ENCODE measurements at places on chromosomes 6 and 20.

- DNase-seq: no peak
Observed at GRCh38 chr20:17439616-17440296, 91.4 kb downstream of the BFSP1 start.

- no peak for DNase-seq
Observed at GRCh38 chr6:111725446-111726112, 119.9 kb upstream of the TRAF3IP2 start.

DNA sequence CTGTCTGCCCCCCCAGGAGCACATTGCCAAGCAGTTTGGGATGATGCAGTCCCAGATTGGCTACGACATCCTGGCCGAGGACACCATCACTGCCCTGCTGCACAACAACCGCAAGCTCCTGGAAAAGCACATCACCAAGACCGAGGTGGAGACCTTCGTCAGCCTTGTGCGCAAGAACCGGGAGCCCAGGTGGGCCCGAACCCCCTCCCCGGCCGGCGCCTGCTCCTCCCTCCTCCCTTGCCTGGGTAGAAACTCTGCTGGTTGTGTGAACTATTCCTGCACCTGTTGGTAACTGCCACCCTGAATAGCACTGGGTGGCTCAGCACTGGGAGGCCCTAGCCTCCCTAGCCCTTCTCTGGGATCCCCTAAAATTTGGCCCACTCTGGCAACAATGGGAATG is 43.7 kb downstream of the UQCC2 start:
- DNase-seq: no peak

DNA sequence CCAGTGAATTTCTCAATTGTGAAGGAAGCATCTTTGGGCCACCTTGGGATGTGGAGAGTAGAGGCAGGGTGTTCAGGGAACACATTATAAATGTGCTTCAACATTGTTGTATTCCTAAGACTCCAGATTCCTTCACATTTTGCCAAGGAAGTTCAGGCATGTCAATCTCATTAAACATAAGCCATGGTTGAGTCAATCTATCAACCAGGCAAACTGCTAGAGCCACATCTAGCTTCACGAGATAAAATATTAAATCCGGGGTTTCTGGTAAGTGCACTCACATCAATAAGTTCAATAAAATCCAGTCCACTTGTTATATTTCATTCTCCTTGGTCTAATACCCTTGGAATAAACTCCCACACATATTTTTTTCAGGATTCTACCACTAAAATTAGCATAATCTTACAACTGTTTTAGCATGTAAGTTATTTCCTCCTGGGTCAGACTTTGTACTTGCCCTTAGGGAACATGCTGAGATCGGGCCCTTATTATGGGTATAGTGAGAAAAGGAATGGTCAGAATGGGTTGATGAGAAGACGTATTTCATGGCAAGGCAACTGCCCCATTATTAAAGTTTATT is 93.6 kb downstream of the ADTRP start:
- no peak for DNase-seq

DNA sequence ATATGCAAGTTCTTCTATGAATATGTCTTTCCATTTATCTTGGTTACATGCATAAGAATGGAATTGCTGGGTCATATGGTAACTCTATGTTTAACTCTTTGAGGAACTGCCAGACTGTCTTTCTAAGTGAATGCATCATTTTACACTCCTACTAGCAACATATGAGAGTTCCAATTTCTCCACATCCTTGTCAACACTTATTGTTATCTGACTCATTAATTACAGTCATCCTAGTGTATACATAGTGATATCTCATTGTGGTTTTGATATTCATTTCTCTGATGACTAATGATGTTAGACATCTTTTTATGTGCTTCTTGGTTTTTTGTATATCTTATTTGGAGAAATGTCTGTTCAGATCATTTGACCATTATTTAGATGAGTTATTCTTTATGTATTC is 96.7 kb upstream of the LAMP5 start:
- DNase-seq: no peak

DNA sequence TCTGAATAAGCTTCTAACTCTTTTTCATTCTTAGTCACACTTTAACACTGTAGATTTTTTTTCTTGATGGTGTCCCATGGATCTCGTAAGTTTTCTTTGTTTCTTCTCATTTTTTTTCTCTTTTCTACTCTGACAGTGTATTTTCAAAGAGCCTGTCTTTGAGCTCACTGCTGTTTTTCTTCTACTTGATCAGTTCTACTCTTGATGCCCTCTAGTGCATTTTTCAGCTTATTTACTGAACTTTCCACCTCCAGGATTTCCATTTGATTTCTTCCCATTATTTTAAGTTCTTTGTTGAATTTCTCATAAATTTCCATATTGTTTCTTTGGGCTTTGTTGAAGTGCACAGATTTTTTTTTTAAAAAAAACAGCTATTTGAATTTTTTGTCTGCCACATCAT is 2641.1 kb upstream of the DEFB115 start:
- no peak for DNase-seq

DNA sequence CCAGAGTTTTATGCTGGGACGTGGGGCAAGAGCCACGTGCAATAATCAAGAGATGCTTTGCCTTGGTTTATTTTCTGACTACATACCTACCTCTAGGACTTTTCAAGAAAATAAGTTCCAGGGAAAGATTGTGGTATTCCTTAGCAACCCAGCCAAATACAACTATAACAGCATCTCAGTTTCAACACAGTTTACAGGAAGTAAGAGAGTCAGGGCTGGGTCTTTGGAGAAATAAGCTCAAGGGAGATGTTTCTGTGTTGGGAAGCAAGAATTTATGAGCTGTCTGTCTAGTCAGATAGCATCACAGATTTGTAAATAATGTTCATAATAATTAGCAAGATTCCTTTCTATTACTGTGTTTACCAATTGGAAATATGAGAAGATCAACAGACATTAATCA is 35.1 kb downstream of the MAP3K5 start:
- no peak for DNase-seq

DNA sequence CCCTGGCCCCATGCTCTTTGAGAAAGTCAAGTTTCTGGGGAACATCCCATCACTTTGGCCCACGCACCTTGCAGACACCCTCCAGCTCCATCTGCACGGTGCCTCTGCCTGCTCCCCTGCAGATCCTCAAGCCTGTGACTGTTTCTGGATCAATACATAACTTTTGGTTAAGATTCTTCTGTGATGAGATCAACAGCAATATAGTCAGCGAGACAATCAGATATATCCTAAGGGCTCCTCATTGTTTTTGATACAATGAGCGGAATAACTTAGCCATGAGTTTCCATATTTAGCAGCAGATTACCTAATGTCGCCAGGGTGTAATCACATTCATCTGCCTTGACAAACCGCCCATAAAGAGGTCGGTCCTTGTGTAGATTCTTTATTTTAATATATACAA is 109.3 kb upstream of the MTHFD1L start:
- DNase-seq: no peak

DNA sequence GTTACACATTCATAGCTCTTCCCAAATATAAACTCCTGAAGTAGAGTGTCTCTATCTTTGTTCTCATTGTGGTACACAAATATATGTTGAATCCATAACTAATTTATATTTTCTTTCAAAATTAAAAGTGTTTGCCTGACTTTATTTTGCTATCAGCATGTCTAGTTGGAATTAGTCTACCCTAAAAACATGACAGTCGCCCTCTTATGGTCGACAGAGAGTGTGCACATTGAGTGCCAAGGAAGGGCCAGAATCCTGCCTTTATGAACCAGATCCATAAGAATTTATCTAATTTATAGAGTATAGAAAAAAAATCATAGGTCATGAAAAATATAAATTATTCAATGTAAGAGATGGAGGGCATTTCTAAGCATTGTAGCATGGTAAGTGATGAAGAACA is 12.3 kb upstream of the DEFB112 start:
- no peak for DNase-seq

GRCh38 chr6:28402197-28402596 is 2.6 kb upstream of the ZSCAN12 start:
- no peak for DNase-seq

- no peak for DNase-seq
Observed at GRCh38 chr6:20511852-20512251, 22.4 kb upstream of the CDKAL1 start.

GRCh38 chr6:135583256-135583761 is 85.8 kb upstream of the AHI1 start:
- no peak for DNase-seq

DNA sequence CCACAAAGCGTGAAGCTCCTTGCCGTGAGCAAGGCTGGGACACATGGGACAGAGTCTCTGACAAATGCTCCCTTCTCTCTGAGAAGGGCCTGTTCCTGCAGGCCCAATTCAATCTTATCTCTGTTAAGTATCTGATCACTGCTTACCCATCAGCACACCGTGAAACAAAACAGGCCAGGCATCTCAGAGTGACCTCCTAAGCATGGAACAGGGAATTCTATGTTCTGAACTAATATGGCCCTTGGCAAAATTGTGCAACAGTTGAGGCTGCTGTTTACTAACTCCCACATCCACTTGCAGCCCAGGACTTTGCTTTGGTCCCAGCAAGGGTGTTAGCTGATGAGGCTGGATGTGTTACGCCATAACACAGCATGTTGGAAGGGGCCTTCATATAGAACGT is 79.2 kb downstream of the GCLC start:
- DNase-seq: no peak

GRCh38 chr20:6780433-6781190 is 13.1 kb downstream of the BMP2 start:
- no peak for DNase-seq

DNA sequence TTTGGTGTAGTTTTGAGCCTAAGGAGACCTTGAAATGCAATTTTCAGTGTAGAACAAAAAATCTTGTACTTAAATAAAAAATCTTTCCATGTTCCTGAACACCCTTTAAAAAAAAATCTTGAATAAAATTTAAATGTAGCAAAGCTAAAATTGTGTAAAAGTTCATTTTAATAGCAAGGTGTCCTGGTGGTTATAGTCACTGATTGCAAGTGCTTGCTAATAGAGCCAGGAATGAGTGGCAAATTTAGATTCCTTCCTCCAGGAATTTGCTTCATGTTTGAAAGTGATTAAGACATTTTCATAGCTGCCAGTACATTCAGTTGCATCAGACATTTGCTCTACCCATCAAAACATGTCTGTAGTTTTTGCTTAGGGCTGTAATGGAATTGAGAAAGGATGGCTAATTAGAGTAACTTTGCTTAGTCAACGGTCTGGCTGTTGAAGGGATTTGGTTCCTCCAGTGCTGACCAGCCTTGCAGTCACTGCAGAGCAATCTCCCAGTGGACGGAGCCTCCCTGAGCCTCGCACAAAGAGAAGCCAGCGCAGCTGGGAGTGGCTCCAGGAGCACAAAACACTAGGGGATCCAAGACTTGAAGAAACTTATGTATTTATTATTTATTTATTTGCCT is 36.5 kb downstream of the AKAP12 start:
- DNase-seq: no peak

- no peak for DNase-seq
Observed at GRCh38 chr20:53914091-53914780, 156.2 kb downstream of the BCAS1 start.

DNA sequence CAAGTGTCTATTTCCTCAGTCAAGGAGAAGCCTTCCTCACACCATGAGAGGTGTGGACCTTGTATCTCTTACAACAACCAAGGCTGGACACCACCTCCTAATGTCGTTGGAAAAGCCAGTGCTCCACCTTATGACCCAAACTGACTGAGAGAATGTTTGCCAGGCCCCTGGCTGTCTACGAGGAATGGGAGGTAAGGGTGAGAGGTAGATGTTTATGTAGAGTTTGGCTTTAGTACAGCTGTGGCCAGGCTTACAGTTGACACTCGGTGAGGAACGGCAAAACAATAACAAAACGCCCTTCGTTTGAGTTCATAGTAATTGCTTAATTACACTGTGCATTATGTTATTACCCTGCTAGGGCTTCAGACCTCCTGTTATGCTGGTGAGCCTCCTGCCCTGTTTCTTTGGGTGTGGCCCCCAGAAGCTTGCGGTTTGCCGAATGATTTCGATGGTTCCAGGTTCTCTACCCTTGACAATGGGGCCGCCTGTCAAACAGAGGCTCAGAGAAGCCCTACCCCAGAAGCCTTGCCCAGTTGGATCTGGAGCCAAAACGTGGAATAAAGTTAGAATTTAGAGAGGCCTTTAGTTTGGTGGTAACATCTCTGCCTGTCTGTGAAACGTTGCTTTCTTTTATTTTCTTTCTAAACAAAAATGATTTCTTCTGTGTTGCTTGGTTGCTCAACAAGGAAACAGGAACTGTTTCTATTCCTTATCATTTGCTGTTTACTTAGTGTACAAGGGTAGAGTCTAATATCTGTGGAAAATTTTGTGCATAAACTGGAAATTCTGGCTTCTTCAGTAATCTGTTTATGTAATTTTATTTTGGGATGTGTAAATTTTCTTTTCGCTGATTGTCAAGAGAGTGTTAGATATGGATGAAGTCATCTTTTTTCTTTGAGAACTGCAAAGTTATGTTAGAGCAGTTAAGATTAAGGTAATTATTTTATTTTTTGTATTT is 60.4 kb upstream of the FOXQ1 start:
- DNase-seq: no peak

DNA sequence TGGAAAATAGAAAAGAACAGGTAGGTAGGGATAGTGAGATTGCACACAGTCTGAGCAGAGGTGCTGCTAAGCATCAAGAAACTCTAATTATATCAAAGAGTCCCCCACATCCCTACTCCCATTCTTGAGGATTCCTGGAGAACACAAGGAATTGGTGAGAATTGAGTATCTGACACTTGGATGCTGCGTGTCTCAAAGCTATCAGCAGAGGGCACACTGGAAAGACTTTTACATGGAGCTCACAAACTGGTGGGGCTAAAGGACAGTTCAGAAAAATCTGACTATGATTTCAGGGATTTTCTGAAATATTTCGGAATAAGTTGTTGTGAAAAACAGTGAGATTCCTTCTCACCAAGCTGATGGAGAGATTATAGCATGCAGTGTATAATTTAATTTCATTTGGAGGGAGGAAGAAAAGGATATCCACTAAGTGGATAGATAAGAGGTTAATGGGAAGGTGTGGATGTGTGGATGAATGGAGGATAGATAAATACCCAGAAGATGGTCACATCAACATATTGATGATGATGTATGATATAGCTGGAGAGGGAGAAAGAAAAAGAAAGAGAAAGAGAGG is 215.4 kb upstream of the DEFB112 start:
- no peak for DNase-seq

GRCh38 chr20:39211060-39211748 is 249.1 kb downstream of the DHX35 start:
- no peak for DNase-seq

Data from NCI-H1048 (cell line).